Ecto neural progenitor cell (in vitro differentiated cells): ENCODE measurements at places on chromosomes 1 and 21.
A peak's percentile ranks its signal among the peaks of the same experiment; 100 is the strongest.

DNA sequence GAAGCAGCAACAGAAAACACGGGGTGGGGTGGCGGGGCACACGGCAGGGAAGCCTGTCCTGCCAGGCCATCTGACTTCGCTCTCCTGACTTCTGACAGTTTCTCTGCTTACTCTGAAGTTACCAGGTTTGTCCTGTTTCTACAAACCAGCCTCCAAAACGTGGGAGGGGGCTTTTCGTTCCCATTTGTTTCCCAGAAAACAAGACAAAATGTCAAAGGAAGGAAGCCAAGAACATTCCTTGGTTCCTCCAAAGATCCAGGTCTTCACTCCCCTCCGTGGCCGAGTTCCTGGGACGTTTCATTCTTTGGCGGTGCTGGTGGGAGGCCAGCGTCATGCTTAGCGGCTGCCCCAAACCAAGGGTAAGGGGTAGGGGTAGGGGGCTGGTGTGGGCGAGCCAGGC lies 49.6 kb downstream of the MEGF6 start:
- DNase-seq: no peak

GRCh38 chr1:89980605-89981004 lies 14.3 kb upstream of the ZNF326 start:
- no peak for DNase-seq

- no peak for DNase-seq
These were observed 148.8 kb upstream of the CAMK1G start for GRCh38 chr1:209434631-209435217.

GRCh38 chr1:33045814-33046213 lies 9.1 kb upstream of the AK2 start:
- no peak for DNase-seq

DNA sequence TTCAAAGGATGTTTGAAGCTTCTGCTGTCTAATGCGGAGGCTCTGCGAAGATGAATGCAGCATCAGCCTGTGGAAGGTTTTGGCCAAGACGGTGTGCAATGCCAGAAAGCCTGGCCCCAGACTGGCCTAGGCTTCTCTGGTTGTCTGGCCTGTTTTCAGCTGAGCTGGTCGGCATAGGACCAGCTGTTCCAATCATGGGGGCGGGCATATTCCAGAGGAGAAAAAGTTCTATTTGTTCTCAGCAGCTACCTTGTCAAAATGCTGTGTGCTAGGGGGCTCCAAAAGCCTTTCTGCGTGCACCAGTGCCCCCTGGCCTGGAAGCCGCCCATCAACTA lies 57.6 kb downstream of the TGFB2 start:
- DNase-seq: no peak

DNA sequence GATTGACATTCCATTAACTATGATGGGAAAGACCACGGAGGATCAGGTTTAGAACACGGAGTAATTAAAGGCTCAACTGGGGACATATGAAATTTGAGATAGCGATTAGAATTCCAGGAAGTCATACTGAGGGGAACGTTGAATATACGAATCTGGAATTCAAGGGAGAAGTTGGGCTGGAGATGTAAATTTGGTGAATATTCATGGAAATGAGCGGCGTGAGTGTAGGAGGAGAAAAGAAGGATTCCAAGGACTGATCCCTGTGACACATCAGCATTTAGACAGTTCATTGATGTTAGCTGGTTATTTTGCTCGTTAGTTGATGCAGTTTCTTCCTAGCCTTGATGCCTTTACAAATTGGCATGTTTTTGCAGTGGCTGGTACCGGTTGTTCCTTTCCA lies 242.8 kb upstream of the KIAA0040 start:
- DNase-seq: no peak

GRCh38 chr1:172095846-172096245 lies 254.5 kb downstream of the DNM3 start:
- DNase-seq: no peak

DNA sequence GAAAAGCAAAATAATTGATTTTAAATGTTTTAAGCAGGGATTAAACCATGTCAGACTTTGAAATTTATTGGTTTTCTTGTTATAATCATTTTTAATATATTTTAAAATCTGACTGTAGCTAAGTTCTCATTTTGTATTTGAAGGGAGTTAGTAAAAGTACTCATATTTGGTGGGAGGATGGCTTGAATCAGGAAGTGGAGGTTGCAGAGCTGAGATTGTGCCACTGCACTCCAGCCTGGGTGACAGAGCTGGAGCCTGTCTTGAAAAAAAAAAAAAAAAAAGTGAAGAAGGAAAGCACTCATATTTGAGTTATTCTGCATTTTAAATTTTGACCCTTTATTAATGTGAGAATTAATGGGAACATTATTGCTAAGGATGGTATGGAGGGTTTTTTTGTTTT lies 106.0 kb downstream of the RABGAP1L start:
- DNase-seq: no peak

DNA sequence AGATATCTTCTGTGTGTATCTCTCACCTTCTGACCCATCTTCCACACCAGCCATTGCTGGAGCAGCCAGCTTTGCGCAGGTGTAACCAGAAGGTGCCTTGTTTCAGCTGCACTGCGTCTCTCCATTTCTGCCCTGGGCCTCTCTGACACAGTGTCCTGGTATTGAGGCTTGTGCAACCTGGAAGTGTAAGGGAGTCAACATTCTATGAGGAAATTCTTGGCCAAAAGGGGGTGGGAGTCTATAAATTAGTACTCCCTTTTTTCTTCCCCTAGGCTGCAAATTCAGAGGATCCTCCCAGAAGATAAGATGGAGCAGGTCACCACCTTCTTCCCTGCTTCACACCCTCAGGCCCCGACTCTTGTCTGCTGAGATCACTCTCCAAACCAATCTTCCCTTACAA lies 109.1 kb downstream of the MRPS6 start:
- DNase-seq: no peak

GRCh38 chr1:221543529-221544120 lies 198.3 kb downstream of the DUSP10 start:
- DNase-seq: no peak

GRCh38 chr21:37531431-37531932 lies 164.9 kb downstream of the DYRK1A start:
- no peak for DNase-seq

GRCh38 chr1:46483589-46483988 lies 6.0 kb upstream of the DMBX1 start:
- DNase-seq: no peak

- no peak for DNase-seq
These were observed 18.6 kb upstream of the MYSM1 start for GRCh38 chr1:58718435-58718834.

DNA sequence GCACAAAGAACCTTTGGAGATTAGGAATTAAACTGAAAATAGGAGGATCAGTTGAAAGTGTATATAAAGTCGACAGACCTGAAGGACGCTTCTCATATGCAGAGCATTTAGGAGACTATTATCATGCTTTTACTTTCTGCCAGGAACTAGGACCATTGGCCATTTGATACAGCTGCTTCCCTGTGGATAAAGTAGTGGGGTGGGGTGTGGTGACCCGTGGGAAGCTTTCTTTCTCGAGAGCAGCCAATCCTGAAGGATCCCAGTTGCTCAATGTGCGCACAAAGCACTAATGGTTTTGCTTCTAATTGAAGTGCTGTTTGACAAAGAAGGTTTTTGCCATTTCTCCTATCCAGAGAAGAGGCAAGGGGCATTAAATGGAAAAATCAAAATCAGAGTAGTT lies 14.9 kb upstream of the CD55 start:
- no peak for DNase-seq

GRCh38 chr1:25338986-25339385 lies 852 bp downstream of the TMEM50A start:
- no peak for DNase-seq

GRCh38 chr1:198607714-198608113 lies 31.1 kb upstream of the PTPRC start:
- DNase-seq: no peak

GRCh38 chr21:38561205-38561604 lies 62.9 kb upstream of the ERG start:
- DNase-seq: no peak

GRCh38 chr1:243500512-243500911 lies 244.7 kb downstream of the SDCCAG8 start:
- DNase-seq: no peak

DNA sequence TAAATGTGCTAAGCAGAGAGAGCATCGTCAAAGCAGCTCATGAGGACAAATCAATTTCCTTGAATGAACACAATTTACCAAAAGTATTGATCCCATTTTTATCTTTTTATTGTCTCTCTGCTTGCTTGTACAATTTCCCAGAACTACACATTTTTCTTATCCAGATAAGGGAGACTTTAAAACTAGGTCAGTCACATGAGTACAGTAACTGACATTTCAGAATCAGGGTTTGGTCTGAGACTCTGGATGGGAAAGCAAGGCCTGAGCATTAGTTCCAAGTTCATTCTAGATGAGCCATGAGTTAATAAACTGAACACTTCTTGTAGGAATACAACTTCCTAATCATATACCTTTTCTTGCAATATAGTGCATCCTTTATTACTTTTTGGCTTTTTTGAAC lies 11.5 kb upstream of the DENND2D start:
- no peak for DNase-seq

- peak; percentile 91 for DNase-seq
These were observed at the start of gene DMBX1 for GRCh38 chr1:46489638-46490405. DMBX1 (plus strand) TSS chr1:46489836; CDS start chr1:46507011, 17,175 bp downstream.

GRCh38 chr1:187689129-187689528 lies 860.4 kb downstream of the PLA2G4A start:
- no peak for DNase-seq

- no peak for DNase-seq
These were observed 43.2 kb upstream of the TACSTD2 start for GRCh38 chr1:58620259-58620658.

- no peak for DNase-seq
These were observed 14.6 kb downstream of the MTX1 start for GRCh38 chr1:155223047-155223446.

DNA sequence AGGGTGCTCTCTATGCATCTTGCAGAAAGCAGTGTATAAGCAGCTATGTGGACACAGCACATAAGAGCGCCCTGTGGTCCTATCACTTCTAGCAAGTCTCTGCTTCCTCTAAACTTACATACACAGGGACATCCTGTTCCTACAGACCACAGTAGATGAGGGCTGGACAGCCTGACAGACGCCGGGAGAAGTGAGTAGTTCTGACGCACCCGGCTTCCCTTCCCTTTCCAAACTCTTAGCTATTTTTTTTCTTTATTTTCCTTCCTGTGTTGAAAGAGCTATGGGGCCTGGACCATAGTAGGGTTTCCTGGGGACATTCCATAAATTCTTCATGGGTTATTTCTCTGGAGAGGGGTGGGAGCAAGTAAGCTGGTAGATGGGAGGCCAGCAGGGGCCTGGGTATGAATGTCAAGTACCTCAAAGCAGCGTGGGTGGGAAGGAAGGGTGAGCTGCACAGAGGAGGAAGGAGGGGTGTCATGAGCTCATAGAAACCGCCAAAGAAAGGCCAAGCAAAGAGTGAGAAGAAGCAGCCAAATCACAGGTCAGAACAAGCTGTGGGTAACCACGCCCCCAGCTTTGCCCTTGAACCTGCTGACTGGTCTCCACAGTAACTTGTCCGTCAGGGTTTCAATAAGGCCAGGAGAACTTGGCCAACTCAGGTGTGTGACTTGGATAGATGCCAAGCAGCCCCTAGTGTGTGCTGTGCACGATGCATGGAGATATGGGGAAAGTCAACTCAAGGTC lies 36.6 kb downstream of the PLXNA2 start:
- no peak for DNase-seq

GRCh38 chr21:35559829-35560225 lies 500.5 kb downstream of the SETD4 start:
- no peak for DNase-seq

- DNase-seq: no peak
These were observed 569.5 kb downstream of the MATN1 start for GRCh38 chr1:30153743-30154449.

DNA sequence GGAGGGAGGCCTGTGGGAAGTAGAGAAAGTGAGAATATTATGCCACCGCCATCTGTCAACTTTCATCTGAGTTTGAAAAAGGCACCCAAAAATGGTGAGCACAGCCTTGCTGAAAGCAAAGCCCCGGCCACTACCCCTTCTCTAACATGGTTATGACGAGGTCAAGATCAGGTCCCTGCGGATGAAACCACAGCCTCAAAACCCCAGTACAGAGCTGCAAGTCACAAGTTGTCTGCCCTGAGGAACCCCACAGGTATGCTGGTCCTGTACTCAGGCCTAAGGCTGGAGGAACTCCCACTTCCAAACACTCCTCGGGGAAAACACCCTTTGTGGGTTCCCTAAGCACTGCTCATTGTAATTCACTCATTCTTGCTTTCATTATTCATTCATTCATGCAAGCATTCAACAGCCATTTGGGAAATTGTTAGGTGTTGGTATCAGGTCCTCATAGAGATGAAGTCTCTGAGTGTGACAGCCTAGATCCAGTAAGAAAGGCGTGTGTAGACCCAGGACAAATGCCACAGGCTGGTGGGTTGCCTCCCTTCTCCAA lies 216.6 kb upstream of the EDN2 start:
- DNase-seq: no peak

DNA sequence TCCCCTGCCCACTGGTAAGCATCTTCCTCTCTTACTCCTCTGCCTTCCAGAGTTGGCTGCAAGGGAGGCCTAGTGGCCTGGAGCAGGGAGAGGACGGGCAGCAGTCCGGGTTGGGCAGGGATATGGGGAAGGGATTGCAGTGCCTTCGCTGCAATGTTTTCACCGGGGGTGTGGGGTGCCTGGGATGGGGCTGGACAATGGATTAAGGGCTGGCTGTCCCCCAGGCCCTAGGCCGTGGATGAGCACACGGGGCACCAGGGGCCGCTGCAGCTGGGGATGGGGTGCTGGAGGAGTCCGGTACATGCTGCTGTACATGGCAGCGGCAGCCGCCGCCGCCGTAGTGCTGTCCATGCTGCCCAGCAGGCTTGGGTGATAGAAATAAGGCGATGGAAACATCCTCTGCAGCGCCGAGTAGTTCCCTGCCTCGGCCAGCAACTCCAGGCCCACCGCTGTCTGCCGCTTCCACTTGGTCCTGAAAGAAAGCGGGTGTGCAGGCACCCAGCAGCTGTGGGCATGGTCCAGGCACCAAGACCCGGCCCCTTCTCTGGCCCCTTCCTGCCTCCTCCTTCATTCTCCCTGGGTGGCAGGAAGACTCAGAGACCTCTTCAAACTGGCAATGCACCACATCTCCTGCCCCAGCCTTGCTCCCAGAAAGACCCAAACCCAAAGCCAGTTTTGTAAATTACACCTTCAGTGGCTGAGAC lies 4.8 kb downstream of the BARHL2 start:
- peak; percentile 53 for DNase-seq

GRCh38 chr1:8680664-8681650 lies 136.5 kb downstream of the RERE start:
- no peak for DNase-seq
